ENCODE measurements at places on chromosomes 7 and 10.

DNA sequence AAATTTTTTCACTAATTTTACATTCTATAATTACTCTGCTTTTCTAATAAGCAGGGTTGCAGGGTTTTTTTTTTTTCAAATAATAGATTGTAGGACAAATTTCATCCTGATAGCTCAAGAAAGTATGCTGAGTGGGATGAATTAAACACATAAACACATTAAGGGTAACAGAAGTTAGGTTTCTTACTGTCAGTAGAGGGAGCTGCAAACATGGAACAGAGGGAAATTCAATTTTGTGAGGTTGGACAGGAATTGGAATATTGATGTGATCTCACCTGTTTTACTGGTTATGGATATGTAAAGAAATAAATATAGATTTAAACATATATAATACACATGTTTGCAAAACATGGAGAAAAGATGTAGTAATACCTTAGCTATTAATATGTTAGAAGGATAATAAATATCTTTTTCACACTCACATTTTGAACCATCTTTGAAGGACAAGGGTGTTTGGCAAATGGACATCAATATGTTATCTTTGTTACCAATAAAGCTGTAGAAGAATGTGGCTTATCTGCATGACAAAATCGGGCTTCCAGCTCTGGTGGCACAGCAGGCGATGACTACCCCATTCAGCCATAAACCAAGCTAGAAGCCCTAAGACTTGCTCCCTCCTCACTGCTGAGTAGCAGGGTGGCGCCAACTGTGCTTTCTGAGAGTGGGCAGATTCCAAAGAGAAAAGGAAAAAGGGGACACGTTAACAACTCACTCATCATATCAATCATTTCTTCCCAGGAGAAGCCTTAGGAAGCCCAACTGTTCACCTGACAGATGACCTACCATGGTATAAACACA is 1257.4 kb downstream of the GATA3 start:
- no peak for DNase-seq

DNA sequence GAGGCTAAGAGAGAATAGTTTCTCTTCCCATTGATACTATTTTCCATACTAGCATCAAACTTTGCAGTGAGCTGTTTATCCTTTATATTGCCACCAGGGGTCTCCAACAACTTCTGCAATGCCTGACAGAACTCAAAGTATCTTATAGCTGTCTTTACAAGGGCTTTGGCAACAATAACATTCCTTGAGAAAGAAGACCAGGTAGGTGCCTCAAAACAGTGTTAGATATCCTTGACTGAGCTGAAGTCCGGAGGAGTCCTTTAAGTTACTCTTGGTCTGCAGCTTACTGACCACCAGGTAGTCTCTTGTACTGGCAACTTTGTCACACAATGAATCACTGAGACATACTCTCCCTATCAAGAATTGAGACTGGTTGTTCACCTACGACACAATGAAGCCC is 30.0 kb upstream of the TES start:
- peak; percentile 51 for DNase-seq

DNA sequence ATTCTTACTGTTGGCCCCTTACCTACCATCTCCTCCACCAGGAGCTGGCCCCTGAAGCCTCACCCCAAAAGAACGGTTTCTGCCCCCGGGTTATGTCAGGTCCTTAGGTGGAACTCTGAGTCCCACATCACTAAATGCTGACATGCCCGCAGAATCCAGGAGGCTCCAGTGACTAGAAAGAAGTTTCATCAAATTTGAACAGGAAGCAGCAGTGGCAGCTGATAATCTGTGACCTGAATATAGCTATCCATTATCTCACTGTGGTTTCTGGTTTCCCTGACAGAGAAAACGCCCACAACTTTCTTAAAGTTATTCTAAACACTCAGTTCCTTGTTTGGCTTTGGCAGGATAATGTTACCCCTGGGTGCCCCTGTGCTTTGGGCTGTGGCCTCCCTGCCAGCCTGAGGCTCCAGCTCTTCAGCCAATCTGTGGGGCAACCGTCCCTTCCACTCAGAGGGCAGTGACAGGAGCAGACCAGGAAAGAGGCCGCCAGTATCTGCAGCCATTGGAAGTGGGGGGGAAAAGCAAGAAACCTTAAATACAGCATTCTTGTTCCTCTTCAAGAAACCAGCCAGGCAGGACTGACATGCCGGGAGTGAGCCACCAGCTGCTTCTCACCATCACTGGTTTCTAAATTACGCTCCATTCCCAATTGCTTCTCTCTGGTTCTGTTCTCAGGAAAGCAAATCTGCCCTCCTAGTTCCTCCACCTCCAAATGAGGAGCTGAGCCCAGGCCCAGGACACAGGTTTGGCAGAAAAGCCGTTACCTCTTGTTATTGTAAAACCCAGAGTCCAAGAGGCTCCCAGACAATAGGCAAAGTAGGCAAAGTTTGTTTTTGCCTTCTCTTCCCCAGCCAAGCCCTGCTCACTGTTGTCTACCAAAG is 41.2 kb upstream of the VCL start:
- DNase-seq, result peak; percentile 61

- peak; percentile 63 for DNase-seq
Measured at GRCh38 chr7:18829858-18830285, 287.6 kb downstream of the TWIST1 start.

- no peak for DNase-seq
Measured at GRCh38 chr7:150855046-150855445, 2.7 kb downstream of the AOC1 start.

GRCh38 chr7:152869041-152869676 is 109.6 kb downstream of the ACTR3B start:
- DNase-seq, result no peak

GRCh38 chr10:102791754-102792395 is 45.3 kb downstream of the CYP17A1 start:
- no peak for DNase-seq

DNA sequence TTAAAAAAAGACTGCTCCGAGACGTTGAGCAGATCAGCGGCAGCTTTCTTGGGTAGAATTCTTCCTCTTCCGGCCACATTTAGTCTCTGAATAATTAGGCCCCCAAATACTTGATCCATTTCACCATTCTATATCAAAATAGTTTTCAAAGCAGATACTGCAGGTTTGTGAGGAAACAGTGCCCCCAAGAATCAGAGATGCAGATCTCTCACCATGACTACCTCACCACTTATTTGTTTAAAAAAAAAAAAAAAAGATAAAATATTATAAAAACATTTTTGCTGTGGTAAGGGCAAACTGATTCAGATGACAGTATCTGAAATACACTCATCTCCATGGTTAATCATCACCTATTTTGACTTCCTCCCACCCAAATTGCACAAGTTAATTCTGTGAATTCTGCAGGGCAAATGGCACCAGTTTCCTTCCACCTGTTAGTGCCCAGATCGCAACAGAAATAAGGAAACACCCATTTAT is 210.4 kb downstream of the FAM107B start:
- DNase-seq, result no peak

GRCh38 chr7:74263399-74264120 is 9.4 kb upstream of the RFC2 start:
- no peak for DNase-seq

DNA sequence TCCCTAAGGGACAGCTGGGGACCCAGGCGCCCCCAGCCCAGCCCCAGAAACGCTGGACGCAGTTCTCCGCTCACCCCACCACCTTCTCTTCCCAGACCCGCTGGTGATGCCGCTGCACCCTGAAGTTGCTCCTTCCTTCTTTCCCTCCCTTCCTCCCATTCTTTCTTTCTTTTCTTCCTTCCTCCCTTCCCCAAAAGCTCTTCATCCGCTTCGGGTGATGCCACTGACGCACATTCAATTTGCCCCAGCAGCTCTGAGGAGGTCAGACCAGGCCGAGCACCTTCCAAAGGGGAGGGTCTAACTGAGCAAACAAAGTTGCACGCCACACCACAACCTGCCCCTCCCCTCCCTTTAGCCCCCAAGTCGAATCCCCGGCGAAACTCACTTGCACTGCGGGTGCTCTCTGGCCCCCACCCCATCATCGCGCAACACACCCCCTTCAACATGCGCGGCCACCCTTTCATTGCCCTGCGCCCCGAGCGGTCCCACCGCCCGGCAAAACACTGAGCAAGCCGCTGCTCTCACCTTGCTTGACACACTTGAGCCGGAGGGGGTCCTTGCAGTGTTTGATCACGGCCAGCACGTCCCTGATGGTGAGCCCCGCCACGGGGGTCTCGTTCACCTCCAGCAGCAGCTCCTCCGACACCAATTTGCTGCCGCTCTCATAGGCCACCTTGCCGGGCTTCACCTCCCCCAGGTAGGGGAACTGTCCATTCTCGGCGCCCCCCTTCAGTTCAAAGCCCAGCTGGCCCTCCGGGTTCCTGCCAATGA is 787 bp downstream of the MAGI2 start:
- peak; percentile 44 for DNase-seq

DNA sequence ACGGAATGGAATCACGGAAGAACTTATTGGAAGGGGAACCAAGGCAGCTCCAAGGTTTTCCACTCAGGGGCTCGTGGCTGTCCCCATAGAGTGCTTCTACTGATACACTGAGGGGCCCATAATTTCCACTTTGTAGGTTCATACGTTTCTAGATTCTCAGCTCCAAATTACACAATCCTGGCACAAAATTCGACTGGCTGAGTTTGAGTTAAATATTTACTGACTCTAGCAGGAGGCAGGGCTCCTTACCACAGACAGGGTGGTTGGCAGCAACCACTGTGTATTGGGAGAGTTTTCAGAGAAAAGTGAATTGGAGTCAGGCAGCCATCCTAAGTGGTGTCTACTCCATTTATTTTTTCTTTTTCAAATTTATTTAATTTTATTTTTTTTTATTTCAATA is 55.4 kb upstream of the SEC61G start:
- no peak for DNase-seq

GRCh38 chr10:125080984-125081383 is 79.4 kb downstream of the CTBP2 start:
- DNase-seq, result no peak

DNA sequence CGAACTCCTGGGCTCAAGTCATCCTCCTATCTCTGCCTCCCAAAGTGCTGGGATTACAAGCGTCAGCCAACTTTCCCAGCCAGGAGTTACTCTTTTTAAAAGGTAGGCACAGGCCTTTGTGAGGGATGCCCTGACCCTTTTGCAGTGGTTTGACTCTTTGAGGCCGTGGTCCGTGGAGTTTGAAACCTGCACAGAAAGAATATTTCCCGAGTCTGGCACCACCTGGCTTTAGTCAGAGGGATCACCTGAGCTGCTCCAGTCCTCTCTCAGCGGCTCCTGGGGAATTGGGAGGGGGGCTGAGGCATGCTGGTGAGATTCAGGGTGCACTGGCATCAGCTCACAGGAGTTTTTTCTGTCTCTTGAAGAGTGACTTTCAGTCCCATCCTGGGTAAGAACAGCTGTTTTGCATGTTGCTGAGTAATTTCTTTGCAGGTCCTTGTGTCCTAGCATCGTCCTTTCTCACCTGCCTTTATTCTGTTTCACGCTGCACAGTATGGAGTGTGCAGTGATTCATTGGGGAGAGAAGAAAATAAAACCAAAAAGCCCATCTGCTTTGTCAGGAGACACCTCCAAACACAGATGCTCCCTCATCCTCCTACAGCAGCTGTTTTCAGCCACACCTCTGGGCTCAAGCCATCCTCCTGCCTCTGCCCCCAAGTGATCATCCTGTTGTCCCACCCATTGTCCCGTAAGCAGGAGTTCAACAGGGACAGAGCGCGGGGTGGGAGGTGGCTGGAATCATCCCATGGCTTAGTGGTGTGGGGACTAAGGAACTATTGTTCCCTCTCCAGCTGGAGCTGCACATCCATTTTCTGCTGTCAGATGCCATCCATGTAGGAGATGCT is 284.7 kb downstream of the CAMK1D start:
- DNase-seq, result no peak

GRCh38 chr10:8278099-8278498 is 223.6 kb downstream of the GATA3 start:
- no peak for DNase-seq

- peak; percentile 84 for DNase-seq
Measured at GRCh38 chr7:30206491-30206890, 71.7 kb downstream of the MTURN start.

GRCh38 chr7:72793791-72794190 is 34.2 kb downstream of the TYW1B start:
- DNase-seq, result no peak

DNA sequence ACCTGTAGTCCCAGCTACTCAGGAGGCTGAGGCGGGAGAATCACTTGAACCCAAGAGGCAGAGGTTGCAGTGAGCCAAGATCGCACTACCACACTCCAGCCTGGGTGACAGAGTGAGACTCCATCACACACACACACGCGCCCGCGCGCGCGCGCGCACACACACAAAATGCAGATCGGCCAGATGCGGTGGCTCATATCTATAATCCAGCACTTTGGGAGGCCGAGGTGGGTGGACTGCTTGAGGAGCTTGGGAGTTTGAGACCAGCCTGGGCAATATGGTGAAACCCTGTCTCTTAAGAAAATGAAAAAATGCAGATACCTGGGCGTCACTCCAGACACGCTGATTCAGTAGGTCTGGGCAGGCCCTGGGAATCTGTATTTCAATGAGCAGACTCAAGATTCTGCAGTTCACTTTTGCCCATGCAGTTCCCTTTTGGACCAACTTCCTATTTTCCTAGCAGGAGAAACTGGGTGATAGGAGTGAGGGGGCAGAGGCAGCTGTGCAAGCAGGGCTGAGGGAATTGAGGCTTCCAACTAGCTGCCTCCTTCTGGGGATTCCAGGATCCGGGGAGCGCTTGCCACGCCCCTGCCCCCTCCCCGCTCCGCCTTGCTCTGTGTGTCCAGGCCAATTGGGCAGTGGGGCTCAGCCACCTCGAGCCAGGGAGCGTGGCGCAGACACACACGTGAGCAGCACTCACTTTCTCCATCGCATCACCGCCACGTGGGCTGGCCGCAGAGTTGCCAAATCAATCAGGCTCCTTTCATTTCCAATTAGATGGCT is 173.6 kb downstream of the SH3PXD2A start:
- no peak for DNase-seq

DNA sequence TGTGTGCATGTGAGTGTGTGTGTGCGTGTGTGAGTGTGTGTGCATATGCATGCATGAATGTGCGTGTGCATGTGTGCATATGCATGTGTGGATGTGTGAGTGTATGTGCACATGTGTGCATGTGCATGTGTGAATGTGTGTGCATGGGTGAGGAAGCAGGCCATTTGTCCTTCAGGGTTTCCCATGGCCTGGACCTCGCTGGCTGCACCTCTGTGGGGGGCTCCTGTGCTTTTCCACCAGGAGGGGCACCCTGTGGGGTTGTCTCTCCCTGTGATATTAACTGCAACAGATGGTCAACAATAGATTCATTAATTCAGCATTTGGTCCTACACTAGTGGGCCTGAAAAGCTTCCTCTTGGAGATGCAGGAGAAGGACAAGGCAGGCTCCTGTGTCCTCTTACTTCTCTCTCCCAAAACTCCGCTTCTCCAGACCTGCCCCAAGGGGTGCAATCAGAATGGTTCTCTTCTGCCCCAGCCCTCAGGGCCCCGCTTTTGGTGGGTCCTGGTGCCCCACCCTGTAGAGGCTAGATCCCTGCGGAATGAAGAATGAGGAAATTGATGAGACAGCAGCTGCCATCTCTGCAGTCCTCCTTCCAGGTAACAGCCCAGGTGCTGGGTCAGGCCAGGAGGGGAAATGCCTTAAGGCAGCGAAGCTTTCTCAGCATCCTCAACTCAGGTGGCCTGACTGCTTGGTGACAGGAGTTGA is 41.5 kb upstream of the NUB1 start:
- DNase-seq, result no peak

- no peak for DNase-seq
Measured at GRCh38 chr10:112970021-112970420, 20.0 kb downstream of the TCF7L2 start.

- DNase-seq, result no peak
Measured at GRCh38 chr7:91947948-91948347, 7.3 kb downstream of the AKAP9 start.

Data from NCI-H226 (cell line).